ENCODE measurements at places on chromosomes 3 and 15.

GRCh38 chr3:189967254-189967865 lies 153.3 kb downstream of the P3H2 start:
- peak; percentile 26 for DNase-seq

GRCh38 chr15:68201153-68201878 lies 3.8 kb downstream of the CALML4 start:
- DNase-seq, result no peak

GRCh38 chr3:197226179-197226578 lies 72.2 kb downstream of the DLG1 start:
- peak; percentile 68 for DNase-seq

GRCh38 chr15:77966540-77967234 lies 110.8 kb downstream of the TBC1D2B start:
- DNase-seq, result no peak

- no peak for DNase-seq
Measured at GRCh38 chr15:55873024-55873720, 120.2 kb downstream of the NEDD4 start.

- DNase-seq, result no peak
Measured at GRCh38 chr3:51355891-51356578, 29.1 kb upstream of the MANF start.

- DNase-seq, result no peak
Measured at GRCh38 chr15:76844096-76844495, 61.0 kb downstream of the SCAPER start.

DNA sequence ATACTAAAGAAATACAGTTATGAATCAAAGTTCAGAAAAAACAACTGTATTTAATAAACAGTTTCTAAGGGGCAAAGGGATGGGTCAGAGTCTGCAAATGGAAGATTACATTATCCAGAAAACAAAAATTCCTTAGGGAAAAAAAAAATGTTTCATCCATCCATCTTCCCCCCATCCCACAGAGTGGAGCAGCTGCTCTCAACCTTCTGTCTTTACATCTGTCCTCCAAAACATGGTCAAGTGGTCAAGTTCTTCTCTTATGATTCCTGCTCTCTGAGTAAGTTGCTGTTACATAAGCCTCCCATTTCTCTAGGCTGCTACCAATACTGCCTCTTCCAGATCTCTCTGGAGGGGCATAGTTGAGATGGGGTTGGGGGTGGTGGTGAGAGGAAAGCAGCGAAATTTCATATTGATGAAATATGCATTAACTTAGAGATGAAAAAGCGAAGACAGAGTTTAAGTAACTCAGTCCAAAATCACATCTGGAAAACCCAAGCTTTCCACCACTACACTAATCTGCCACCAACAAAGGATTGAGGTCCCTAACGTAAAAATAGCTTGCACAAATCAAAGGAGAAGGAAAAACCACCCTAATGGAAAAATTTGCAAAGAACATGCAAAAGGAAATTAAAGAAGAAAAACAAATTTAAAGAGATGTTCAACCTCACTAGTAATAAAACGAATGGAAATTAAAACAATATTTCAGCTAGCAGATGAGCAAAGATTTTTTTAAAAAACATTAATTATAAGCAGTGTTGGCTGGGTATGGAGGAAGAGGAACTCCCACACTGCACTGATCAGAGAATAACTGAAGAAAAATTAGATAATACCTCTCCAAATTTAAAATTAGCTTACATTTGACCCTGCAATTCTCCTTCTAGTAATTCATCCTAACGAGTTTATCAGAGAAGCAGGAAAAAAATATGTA lies 109.5 kb downstream of the ST8SIA2 start:
- no peak for DNase-seq

DNA sequence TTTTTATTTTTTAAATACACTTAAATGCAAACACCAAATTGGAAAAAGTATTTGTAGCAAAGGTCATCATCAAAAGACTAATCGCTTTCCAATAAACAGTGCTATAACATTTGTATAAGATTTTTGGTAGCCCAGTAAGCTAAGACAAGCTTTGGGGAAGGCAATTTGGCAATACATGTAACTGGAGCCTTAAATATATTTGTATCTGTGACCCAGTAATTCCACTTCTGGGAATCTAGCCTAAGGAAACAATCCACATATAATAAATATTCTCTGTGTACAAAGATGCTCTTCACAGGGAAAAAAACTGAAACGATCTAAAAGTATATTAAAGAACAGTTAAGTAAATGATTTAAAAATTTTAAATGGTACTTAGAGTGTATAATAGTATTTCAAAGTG lies 65.5 kb upstream of the TJP1 start:
- DNase-seq, result no peak

DNA sequence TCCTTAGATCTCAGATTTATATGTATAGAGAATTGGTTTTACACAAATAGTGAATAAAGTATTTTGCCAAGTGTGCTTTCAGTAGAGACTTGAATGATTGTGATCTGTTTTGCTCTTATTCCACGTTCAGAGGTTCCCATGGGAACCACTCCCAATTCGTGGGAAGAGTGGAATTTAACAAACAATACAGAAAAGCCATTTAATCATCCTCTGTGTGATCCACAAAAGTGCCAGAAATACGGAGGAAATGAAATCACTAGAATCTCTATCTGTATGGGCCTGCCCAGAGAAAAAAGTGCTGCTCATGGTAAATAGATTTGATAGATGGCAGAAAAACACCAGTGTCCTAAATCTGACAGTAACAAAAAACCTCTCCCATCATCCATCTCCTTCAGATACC lies 56.0 kb downstream of the CNTN4 start:
- DNase-seq, result no peak

DNA sequence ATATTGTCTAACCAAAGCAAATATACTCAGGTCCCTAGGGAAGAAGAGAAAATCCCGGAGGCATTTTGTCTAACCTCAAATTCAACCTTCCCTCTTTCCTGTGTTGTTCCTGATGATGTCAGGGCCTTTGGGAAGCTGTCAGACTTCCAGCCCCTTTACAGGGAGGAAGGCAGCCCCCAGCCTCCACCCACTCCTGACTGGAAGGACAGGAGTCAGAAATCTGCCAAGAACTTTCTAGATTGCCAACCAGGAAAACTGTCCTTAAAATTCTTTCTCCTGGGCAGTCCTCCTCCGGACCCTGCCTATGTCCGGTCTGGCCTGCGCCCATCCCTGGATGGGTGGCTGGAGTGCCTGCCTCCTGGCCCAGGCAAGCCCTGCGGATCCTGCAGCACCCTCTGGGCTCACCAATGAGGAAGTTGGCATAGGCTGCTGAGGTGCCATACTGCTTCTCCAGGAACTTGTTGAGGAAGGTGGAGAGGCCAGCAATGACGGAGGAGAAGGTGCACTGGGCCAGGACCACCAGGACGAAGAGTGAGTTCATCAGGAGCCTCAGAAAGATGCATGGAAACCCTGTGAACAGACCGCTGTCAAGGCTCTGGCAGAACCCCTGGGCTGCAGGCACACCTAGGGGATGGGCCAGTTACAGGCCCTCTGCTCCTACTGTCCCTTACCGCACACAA lies 52.6 kb upstream of the RAB6B start:
- no peak for DNase-seq

DNA sequence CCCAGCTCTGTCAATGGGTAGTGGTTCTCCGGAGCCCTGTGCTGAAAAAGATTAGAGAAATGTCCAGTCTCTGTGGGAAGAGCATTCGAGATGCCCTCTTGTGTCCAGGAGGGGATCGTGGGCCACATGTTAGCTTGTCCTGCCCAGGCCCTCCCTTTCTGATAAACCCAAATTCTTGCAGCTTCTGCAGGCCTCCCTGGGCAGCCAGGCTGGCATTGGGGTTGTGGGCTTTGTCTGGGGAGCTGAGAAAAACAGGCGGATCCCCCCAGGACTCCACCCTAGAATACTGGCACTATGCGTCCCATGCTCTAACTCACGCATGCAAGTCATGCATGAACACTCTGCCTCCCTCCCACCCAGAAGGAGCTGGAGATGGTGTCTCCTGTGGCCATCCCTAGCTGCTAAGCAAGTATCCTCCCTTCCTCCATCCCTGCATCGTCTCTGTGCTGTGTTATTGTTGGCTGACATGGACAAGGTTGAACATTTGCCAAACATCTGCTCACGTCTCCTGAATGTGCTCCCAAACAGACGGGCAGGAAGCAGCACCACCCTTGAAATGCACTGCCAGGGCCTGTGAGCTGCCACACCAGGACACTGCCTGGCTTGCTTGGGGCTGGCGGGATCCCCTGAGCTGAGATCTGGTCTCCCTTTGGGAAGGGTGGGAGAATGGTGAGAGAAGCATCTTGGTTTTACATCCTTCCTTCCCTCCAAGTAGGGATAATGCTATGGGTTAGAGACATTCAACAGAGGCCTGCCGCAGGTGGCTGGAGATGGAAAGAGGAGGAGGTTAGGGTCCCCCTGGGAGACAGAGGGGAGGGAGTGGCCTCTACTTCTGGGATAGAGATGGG lies 26.5 kb downstream of the CFAP161 start:
- peak; percentile 33 for DNase-seq

DNA sequence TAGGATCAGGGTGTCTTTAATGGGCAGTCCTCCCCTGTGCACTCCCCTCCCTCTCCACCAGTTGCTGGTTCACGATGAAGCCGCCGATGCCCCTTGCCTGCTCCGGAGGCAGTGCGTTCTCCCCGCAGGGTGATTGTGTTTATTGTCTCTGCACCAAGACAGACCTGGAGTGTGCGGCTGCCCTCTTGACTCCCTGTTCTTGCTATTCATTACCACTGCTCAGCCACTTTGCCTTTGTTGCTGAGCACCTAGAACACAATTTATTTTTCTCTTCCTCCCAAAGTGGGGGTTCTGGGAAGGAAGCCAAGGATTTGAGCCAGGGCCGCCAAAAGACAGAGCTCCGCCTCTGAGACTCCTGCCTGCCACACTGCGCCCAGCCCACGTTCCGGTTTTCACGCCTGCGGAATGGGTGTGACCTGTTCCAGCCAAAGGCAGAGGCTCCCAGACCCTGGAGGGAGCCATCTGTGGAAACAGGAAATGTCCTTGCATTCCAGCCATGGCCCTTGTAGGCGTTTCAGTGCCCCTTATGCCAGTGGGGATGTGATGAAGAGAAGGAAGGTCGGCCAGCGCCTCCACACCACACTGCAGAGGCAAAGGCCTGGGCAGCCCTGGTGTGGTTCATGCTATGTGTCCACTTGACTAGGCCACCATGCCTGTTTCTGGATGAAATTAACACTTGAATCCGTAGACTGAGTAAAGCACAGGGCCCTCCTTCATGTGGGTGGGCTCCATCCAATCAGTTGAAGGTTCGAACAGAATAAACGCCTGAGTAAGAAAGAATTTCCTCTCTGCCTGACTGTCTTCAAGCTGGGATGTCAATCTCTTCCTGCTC lies 85.8 kb downstream of the HMG20A start:
- DNase-seq, result no peak

- DNase-seq, result no peak
Measured at GRCh38 chr3:127568586-127568985, 21.9 kb downstream of the TPRA1 start.

DNA sequence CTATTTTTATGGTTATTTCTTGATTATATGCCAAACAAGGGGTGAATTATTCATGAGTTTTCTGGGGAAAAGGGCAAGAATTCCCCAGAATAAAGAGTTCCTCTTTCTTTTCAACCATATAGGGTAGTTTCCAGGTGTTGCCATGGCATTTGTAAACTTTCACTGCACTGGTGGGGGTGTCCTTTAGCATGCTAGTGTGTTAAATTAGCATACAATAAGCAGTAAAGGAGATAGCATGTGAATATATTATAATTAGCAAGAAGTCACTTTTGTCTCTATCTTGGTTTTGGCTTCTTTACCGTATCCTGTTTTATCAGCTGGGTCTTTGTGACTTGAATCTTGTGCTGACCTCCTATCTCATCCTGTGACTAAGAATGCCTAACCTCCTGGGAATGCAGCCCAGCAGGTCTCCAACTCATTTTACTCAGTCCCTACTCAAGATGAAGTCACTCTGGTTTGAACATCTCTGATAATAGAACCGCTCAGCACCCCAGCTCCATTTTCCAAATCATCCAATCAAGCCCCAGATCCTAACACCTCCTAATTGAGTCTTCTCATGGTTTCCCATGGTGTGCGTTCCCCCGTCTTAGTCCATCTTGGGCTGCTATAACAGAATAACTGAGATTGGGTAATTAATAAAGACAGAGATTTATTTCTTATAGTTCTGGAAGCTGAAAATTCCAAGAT lies 3.4 kb upstream of the SELENOT start:
- DNase-seq, result no peak

- DNase-seq, result no peak
Measured at GRCh38 chr3:194154346-194154745, 18.4 kb downstream of the HES1 start.

GRCh38 chr3:185887066-185887465 lies 50.7 kb downstream of the TRA2B start:
- DNase-seq, result no peak

DNA sequence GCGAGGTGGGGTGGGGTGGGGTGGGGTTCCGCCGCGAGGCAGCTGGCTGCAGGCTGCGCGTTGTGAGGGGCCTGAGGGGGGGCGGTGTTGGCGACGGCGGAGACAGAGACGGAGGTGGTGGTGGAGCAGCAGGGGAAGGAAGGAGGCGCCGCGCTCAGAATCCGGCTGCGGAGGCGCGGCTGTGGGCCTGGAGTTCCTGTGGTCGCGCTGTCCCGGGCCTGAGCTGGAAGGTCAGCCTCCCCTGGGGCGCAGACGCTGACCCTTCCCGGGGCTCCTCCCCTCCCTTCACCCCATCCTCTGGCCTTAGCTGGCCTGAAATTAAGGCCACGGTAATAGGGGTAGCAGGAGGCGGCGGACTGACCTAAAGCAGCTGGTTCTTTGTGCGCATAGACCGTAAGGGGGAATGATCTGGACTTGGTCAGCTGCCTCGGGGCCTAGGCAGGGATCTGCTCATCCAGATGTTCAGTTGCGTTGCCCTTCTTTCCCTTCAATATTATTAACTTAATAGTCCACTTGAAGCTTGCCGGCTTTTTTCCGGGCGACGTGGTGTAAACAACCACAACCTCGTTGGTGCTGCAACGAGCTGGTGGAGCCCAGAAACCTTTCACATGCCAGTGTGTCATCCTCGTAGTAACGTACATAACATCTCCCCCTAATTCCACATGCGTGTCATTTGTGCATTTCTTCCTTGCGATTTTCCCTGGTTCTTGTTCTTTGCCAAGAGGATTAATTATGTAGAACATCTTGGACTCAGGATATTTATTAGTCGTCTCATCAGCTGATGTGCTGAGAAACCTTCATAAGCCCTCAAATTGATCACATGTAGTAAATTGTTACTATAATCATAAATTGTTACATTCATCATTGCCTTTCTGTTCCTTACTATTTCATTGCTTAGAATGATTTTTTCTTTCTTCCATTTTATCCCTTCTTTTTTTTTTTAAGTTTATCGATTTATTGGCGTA lies 626 bp downstream of the SEC62 start:
- peak; percentile 34 for DNase-seq

GRCh38 chr3:45275006-45275704 lies 49.1 kb upstream of the TMEM158 start:
- no peak for DNase-seq

DNA sequence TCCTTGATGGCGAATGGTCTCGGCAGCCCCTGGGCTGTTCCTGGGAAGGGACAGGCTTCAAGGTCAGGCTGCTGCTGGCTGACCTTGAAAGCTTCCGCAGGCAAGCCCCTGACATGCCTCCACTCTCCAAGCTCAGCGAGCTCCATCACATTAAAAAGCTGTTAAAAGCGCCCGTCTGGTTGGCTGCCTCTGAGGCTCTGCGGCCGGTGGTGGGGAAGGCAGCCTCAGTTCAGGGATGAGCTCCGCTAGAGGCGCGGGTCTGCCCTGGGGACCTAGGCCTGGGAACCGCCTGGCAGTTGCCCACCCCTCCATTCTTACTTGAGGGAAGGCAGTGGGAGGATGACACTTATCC lies 103.8 kb downstream of the LINGO1 start:
- peak; percentile 43 for DNase-seq

- DNase-seq, result no peak
Measured at GRCh38 chr3:124859025-124859424, 28.1 kb downstream of the ITGB5 start.
